ENCODE measurements at places on chromosomes 5 and 9.

GRCh38 chr9:127248241-127248640 is 16.3 kb upstream of the GARNL3 start:
- DNase-seq = no peak

GRCh38 chr5:119080936-119081335 is 10.0 kb downstream of the DMXL1 start:
- DNase-seq = peak; percentile 22

GRCh38 chr9:96342571-96343245 is 40.7 kb upstream of the HSD17B3 start:
- peak; percentile 64 for DNase-seq

DNA sequence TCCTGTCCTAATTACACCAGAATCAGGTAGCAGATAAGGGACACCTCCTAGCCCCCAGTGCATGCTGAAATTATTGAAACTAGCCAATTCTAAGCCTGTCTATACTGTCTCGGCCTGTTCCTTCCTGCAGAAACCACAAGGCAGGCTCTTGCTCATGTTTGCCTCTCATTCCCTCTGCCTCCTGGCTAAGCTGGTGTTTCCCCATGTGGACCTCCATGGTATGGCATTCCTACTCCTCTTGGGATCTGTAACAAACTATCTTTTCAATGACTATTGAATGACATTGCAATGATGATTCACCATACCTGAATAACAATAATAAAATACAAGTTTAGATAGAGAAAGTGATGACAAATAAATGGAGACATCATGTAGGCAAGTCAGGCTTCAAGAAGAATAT is 35.6 kb upstream of the ADAMTS16 start:
- no peak for DNase-seq

DNA sequence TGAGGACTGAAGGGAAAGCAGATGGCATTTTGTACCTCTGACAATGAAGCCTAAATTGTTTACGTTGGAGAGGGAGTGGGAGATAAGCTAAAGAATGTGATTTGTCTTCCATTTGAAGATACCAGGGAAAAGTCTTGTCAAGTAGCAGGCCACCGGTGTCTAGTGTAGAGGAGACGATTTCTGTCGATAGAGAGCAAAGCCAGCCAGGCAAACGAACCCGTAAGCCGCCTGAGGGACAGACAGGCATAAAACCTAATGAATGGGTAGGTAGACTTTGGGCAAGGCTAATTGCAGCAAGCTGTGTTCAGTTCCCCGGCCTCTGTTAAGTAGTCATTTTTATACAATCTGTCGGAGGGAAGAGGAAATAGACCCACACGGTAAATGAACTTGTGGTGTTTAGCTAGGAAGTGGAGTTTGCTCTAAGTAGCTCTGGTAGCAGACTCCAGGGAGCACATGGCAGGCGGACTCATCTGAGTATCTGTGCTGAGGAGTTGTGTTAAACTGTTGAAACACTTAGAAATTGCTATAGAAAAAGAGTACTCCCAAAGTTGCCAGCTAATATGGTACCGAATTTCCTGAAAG is 28.8 kb downstream of the SMARCA2 start:
- no peak for DNase-seq

DNA sequence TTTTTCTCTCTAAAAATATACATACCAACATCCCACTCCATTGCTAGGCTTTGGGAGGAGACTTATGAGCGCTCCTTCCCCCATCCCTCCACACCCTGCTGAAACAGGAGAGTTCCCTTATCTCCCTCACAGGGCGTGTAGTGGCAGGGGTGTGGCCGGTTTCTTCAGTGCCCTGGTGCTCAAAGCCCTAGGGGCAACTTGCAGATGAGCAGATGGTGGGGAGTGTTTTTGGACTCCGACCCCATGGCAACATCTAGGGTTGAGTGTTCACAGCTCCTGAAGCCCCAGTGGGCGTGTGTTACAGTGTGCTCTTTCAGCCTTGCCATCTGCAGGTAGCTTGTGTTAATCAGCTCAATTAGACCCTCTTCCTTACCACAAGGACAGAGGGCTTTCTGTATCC is 409.5 kb downstream of the MAT2B start:
- no peak for DNase-seq

DNA sequence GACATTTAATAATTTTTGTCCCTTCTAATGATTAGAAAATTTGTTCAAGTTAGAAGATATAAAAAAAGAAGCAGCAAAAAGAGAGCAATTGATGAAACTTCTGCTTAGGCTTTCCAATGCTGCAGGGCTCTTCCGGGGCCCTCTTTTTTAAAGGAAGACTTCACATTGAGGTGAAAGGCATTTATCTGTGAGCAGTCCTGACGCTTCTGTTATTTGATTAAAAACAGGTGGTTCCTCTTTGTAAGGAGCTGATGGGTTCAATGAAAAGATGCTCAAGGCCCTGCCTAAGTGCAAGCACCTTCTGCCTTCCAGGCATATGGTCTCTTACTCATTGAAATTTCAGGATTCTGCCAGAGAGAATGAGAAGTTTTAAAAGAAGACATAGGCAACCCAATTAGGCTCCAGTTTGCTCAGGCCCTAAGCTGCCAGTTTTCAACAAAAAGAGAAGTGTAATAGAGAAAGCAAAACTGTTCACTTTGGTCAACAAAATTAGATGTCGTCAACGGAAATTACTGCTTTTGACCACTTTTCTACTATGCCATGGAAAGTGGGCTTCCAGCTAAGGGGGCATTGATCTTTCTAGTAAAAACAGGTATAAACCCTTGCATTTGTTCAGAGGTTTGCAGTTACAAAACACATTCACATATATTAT is 100.2 kb downstream of the INSYN2B start:
- no peak for DNase-seq

DNA sequence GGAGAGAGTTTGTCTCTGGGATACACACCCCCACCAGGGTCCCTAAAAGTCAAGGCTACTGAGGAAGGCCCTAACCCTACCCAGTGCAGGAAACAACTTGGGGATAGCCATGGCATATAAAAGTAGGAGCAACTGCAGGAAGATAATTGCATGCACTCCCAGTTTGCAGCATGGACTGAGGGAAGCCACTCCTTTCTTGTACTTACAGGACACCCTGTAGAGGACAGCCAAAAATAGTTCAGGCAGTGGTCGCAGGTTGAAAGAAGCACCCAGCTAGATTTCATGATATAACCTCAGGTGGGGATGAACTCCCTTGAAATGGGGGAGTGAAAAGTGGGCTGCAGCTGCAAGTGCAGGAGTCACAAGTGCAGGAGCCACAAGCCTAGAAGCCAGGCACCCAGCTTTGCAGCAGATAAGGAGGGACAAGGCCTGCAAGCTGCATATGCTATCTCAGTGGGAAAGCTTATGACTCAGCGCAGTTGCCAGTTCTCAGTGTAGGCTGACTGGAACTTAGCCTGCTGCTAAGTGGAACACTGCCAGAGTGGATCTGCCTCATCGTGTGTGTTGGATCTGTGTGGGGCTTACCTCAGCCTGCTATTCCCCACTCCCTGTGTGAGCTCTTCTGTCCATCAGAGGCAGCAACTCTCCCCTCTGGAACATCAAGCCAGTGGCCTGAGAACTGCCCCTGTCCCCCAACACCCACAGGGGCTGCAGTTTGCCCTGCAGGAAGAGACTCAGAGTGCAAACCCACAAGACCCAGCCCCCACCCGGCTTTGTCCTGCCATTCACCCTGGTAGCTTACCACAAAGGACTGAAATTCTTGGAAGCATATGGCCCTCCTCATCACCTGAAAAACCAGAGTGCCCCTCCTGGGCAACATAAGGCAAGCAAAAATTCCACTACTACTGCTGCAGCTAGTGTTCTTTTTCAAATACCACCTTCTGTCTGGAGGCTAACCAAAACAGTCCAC is 42.7 kb downstream of the CYLC2 start:
- no peak for DNase-seq

DNA sequence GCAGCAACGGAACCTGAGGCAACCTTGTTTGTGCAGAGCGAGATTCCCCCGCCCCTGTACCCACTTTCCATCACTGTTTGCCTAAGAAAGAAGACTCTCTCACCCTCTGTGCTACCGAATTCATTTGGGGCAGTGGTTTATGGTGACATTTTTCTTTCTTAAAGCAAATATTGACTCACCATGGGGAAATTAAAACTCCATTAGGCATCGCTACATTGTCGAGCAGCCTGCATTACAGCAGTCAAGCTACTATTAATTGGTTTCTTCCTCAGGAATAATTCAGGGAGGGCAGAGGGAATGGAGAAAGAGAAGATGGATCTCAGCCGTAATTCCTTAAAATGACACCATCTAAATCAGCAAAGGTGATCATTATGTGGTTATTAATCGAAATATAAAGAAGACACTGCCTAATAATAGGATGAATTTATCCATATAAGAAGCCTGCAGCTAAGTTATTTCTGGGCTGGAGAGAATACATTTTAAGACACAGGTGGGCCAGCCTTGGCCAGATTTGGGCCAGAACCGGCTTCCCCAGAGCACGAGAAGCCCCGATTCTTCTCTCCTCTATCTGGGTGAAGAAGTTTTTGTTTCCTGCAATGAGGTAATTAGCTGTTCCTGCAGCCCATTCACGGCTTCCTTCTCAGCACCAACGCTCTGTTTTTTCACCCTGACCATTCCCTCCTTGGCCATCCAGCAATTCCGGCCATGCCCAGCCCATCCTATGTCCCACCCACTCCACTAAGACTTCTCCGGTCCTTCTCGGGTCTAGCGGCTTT is 16.8 kb downstream of the CFAP77 start:
- DNase-seq = no peak

DNA sequence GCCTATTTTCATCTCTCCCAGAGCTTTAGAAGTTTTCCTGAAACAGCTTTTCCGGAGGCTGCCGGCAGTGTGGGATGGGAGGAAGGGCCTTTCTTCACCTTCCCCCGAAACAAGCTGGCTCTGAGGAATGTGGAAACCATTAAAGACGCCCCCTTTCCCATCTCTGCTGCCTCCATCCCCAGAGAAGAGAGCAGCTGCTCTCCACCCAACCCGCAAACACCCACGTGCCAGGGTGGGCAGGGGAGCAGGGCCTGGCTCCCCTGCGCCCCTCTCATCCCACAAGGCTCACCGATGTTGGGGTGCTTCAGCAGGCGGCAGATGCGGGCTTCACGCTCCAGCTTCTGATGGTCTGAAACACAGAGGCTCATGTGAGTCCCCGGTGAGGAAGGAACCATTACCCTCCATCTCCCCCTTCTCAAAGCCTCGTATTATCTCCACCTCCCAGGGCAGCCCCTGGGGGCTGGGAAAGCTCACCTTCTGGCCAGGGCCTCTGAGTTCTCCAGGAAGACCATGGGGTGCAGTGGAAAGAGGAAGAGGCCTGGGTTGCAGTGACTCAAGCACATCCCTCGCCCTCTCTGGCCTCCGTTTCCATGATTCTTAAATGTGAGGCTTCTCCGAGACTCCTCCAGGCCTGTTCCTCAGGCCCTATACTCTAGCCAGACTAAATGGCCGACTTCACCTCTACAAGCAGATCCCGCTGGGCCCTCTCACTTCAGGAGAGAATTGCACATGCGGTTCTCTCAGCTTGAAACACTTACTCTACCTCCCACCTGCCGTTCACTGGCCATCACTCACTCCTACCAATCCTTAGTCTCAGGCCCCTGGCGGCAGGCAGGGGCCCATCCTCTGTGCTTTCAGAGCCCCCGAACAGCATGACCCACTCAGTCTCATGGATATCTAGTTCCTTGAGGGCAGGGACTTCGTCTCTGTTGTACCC is 24.6 kb downstream of the CAMK2A start:
- no peak for DNase-seq

GRCh38 chr9:36120705-36121104 is 15.8 kb upstream of the GLIPR2 start:
- no peak for DNase-seq

GRCh38 chr9:3659647-3660046 is 133.8 kb upstream of the RFX3 start:
- DNase-seq = no peak

DNA sequence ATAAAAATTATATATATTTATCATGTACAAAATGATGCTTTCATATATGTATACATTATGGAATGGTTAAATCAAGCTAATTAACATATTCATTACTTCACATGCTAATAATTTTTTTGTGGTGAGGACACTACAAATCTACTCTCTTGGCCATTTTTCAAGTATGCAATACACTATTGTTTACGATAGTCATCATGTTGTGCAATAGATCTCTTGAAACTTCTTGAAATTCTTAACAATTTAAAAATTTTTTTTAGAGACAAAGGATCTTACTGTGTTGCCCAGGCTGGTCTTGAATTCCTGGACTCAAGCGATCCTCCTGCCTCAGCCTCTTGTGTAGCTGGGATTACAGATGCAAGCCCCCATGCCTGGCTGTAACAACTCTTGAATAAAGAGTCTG is 45.2 kb upstream of the SHOC1 start:
- DNase-seq = no peak

DNA sequence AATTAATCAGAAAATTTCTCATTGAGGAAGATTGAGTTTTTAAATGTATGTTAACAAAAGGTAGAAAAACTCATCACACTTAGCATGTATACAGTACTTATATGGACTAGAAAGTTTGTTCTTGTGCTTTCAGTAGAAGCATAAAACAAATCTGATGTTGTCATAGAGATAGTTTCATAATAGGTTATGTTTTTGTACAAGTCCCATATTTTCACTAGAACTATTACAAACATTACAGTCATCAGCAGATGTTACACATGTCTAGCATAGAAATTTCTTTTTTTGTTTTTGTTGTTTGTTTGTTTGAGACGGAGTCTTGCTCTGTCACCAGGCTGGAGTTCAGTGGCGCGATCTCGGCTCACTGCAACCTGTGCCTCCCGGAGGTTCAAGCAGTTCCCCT is 131.4 kb downstream of the COMMD10 start:
- no peak for DNase-seq

DNA sequence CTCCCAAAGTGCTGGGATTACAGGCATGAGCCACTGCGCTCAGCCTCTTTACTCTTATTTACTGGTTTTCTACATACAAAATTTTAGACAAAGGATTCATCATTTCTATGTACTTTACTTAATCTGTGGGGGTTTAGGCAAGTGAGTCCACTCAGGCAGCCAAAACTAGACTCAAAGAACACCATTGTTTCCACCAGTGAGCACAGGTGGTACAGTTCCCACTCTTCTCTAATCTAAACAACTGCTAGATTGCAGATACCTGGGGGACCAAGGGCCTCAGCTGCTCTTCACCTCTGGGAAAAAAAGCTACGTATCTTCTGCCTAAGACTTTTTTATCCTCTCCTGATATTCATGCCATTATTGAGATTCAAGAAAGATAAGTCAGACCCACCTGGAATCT is 260.1 kb downstream of the EBF1 start:
- DNase-seq = no peak

GRCh38 chr5:1320436-1321344 is 24.2 kb downstream of the CLPTM1L start:
- no peak for DNase-seq

- no peak for DNase-seq
Observed at GRCh38 chr5:120053841-120054240, 410.3 kb upstream of the PRR16 start.

DNA sequence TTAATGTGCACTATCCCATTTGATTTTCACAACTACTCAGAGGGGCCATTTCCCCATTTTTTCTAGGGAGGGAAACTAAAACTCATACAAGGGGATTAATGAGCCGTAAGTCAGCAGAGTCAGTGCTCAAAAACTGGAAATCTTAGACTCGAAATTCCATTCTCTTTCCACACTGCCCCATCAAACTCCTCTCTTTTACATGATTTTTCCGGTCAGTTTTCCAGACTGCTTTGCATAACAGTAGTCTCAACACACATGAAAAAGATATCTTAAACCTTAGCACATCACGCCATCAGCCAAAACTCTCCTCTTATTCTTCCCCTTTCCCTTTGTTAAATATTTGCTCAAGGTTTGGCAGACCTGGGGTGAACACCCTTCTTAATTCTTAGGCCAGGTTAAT is 332.0 kb downstream of the RFX3 start:
- no peak for DNase-seq

- no peak for DNase-seq
Observed at GRCh38 chr5:36237751-36238150, 4.0 kb downstream of the NADK2 start.

All from tongue (tissue), 3 donors.